ENCODE measurements at places on chromosomes 13 and 19.

DNA sequence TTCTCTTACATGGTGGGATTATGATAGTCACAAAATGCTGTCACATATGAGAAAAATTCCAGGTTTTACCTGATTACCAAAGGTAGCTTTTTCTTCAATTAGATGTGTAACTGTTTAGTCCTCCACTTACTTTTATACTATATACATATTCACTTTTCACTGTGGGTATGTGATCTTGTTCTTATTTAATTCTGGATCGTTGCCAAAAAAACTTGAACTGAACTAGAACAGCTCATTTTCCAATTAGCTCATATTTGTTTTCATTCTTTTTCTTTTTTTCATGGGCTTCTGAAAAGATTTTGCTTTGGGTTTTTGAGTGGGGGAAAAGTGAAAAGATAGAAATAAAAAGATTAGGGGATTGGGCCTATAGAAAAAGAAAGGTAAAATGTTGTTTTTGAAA is 291.9 kb downstream of the NDFIP2 start:
- DNase-seq, result no peak

- no peak for DNase-seq
Observed at GRCh38 chr13:98915981-98916380, 61.9 kb downstream of the DOCK9 start.

- DNase-seq, result no peak
Observed at GRCh38 chr13:97743938-97744337, 209.5 kb upstream of the IPO5 start.

GRCh38 chr13:112160558-112160957 is 93.6 kb downstream of the SOX1 start:
- DNase-seq, result no peak

- DNase-seq, result no peak
Observed at GRCh38 chr13:91242652-91243051, 104.8 kb upstream of the MIR17HG start.

GRCh38 chr19:17860331-17860992 is 752 bp downstream of the RPL18A start:
- no peak for DNase-seq

- no peak for DNase-seq
Observed at GRCh38 chr13:76804801-76805200, 81.4 kb downstream of the KCTD12 start.

DNA sequence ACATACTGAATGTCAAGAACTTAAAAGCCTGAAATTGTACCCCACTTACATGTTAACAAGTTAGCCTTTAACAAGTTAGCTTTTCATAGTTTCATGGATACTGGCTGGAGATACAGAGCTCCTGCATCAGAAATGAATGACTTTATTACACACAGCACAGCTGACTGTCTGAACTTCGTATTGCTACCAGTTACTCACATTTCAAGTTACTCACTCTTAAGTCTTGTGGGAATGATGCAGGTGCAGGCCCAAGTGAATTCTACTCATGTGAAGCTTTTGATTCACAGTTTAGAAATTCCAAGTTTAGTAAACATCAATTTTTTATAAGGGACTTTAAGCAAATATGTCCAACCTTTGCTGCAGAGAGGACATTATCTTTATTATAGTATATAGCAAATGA is 762.2 kb upstream of the PRR20A start:
- no peak for DNase-seq

- DNase-seq, result no peak
Observed at GRCh38 chr19:49613374-49613773, 22.4 kb downstream of the PRR12 start.

DNA sequence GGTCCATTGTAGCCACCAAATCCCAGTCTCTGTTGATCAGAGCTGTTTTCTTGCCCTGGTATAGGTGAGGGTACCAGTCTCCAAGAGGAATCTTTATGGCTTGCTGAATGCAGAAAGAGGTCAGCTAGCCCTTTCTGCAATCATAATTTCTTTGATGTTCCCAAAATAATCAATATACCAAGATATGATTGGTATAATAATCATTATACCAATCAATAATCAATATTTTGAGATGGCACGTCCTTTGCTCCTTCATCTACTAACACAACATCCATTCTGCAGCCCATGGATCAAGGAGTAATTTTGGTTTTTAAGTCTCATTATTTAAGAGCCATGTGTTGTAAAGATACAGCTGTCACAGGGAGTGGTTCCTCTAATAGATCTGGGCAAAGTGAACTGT is 31.5 kb upstream of the CHST8 start:
- DNase-seq, result no peak

- DNase-seq, result no peak
Observed at GRCh38 chr13:104979281-104980030, 1556.0 kb downstream of the EFNB2 start.

DNA sequence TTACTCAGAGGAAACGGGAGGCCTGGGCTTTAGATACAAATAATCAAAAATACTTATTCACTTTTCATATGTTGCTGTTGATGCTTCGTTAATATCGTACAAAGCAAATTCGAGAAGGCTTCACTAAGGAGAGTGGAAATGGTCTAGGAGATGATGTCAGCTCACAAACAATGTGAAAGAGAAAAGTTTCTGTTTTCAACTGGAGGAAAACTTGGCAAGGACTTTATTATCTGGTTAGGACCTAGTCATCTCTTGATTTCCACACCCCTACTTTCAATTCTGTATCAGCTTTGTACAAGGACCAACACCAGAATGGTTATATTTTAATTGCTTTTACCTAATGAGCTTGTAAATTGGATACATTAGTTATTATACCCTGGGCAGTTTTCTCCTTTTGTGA is 88.0 kb downstream of the SLC10A2 start:
- DNase-seq, result no peak

DNA sequence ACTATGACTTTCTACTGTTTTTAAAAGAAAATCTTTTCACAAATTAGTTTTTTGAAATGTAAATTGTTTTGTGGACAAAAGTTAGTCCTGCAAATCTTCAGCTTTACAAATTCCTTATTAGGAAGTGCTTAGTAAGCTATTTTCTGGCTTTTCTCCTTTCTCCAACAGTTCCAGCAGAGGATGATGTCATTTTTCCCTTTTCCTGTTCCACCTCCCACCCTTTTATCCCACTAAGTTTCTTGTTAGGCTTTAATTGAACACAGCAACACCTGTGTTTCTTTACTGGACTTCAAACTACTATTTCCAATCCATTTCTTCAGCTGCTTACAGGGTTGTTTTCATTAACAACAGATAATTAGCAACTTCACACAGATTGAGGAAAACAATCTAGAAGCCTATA is 389.2 kb downstream of the NDFIP2 start:
- DNase-seq, result no peak

- DNase-seq, result peak; percentile 31
Observed at GRCh38 chr13:32650705-32651311, 64.6 kb downstream of the PDS5B start.

- DNase-seq, result no peak
Observed at GRCh38 chr13:46983881-46984280, 87.0 kb upstream of the HTR2A start.

Measured in stimulated activated CD8-positive, alpha-beta memory T cell treated with anti-CD3 and anti-CD28 coated beads, Interleukin-4, amount 100 ng/mL, for 24 hours (primary cell).